ENCODE measurements at places on chromosomes 12 and 14.

DNA sequence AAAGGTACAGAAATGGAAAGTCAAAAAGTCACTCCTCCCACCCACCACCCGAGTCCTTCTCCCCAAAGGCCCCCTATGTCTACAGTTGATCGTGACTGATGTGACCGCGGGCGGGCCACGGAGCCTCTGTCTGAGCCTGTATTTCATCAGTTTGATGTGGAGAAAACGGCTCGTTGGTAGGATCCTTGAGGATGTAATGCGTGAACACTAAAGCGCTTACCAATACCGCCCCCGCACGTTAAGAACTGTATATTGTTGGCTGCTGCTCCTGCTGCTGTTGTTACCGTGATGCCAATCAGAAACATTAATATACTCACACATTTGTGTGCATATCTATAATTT is 24.6 kb upstream of the UBC start:
- DNase-seq = no peak

- no peak for DNase-seq
Measured at GRCh38 chr12:6928022-6928702, 403 bp downstream of the ATN1 start.

DNA sequence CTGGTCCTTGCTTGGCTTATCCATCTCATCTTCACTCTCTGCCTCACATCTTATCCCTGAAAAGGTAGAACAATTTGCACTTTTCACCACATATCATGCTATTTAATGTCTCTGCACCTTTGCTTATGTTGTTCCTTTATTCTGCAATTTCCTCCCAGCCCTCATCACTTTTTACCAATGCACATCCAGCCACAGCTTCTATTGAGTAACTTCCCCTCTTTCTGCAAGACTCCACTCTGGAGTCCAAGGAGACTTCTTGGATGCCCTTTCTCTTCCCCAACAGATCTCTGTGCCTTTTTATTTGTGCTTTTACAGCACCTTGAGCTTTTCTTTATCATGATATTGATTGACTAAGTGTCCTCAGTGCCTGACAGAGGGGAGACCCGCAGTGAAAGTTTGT is 797.1 kb downstream of the VRK1 start:
- no peak for DNase-seq

GRCh38 chr14:78286210-78286609 is 116.0 kb downstream of the NRXN3 start:
- no peak for DNase-seq

DNA sequence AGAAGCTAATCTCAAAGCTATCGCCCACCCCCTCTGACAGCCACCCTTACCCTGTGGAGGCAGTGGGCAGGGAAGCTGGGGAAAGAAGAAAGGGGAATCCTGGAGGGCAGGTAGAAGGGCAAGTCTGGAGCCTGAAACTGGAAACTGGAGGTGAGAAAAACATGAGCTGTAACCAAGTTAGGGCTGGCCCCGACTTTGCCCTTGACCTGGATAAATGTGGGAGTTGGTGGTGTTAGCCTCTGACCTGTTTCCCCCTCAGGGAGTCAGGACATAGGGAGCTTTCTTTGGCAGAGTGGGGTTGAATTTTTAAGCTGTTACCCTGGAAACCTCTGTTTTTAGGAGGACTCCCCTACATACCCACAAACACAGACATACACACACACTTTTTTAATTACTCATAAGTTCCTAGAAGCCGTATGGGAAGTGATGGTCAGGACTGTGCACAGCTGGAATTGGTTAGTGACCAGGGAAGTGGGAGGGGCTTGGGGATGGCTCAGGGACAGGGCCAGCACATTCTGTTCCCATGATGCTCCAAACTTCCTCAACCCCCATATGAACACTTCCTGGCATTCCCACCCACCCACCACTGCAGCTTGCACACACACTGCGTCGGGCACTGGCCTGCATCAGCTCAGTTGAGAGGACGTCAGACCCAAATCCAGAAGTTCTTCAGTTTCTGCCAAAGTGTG is 5.0 kb upstream of the MMP19 start:
- no peak for DNase-seq

DNA sequence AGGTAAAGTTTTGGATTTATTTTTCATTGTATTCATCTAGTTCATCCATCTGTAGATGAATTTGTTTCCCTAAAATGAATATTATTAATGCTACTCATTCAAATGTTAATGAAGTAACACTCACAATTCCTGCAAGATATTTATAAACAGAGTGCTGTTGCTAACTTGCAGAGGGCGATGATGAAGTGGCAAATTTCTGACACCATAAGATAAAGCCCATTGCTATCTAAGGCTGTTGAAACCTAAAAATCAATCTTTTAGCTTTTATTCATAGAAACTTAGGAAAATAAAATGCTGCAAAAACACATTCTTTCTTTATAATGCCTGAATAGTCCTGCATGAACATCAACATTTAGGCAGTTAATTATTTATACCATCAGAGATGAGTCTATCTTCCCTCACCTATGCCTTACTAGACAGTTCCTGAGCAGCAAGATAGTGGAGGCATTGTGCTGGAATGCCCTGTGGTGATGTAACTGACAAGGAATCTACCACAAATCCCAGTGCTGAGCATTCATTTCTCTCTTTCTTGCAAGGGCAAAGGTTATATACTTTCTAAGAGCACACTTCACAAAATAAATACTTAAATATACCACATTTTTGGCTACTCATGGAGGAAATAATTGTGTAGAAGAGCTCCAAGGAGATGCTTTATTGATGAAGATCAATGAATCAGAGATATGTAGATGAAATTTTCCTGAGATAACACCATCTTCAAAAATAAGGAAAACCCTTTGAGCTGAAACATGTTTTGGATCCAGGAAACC is 57.6 kb downstream of the LMNTD1 start:
- no peak for DNase-seq

- no peak for DNase-seq
Measured at GRCh38 chr14:34569750-34570149, 30.2 kb upstream of the EAPP start.

- no peak for DNase-seq
Measured at GRCh38 chr14:59788176-59788575, 82.4 kb downstream of the RTN1 start.

- DNase-seq = no peak
Measured at GRCh38 chr14:91484186-91484585, 25.9 kb downstream of the PPP4R3A start.

DNA sequence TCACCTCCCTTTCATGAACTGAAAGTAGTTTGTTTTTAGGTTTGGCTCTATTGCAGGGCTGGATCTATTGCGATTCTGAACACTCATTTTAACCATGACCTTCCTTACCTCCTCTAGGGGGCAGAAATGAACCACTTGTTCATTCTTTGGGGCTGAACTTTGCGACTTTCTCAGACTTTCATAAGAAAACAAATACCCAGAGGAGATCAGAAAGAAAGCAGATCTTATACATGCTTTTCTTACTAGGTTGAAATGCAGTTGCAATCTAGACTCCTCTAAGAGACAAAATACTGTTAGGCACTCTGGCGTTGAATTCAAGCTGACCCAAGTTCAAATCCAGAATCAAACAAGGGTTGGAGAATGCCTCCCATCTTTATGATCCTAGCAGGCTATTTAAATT is 32.6 kb upstream of the PLEKHG3 start:
- DNase-seq = peak; percentile 69

- DNase-seq = no peak
Measured at GRCh38 chr14:39739796-39740195, 307.6 kb upstream of the FBXO33 start.

GRCh38 chr14:104579507-104579906 is at the start of gene C14orf180:
C14orf180 (plus strand) TSS chr14:104579764; CDS start chr14:104586431, 6,667 bp downstream.
- no peak for DNase-seq

Data from KG1 (cell line).